Kidney capillary endothelial cell (primary cell): ENCODE measurements at places on chromosomes 13 and 19.

- DNase-seq: peak; percentile 73
Observed at GRCh38 chr19:12778017-12778904, 2.9 kb upstream of the HOOK2 start.

- no peak for DNase-seq
Observed at GRCh38 chr13:25080773-25081172, 15.2 kb upstream of the PABPC3 start.

DNA sequence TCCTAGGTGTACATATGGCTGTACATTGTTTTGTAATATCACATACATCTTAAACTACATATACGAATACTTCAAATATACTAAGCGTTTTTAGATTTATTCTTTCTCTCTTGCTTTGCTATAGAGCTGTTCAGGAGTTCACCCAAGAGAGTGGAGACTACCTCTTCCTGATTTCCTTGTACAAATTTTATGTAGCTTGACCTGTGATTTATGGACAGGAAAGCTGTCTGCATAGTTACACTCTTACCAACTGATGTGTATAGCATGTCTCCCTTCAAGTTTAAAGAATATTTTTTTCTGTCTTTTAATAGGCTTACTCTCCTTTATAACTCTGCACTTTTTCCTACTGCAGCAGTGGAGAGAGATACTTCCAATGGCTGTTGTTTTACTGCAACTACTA is 428.7 kb downstream of the NDFIP2 start:
- no peak for DNase-seq

GRCh38 chr13:68597641-68598040 is 1367.5 kb upstream of the PCDH9 start:
- no peak for DNase-seq

DNA sequence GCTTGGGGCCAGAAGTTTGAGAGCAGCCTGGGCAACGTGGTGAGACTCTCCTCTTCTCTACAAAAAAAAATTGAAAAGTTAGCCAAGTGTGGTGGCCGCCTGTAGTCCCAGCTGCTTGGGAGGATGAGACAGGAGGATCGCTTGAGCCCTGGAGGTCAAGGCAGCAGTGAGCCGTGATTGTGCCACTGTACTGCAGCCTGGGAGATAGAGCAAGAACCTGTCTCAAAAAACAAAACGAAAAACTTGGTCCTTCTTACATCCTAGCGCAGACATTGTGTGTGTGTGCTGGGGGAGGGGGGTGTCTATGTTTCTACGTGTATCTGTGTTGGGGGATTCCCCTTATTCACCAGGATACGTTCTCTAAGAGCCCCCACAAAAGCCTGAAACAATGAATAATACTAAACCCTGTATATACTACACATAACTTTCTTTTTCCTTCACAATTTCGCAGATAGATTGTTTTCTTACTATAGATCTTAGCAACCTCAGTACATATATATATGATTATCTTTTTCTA is 7.9 kb downstream of the AXL start:
- DNase-seq: no peak

DNA sequence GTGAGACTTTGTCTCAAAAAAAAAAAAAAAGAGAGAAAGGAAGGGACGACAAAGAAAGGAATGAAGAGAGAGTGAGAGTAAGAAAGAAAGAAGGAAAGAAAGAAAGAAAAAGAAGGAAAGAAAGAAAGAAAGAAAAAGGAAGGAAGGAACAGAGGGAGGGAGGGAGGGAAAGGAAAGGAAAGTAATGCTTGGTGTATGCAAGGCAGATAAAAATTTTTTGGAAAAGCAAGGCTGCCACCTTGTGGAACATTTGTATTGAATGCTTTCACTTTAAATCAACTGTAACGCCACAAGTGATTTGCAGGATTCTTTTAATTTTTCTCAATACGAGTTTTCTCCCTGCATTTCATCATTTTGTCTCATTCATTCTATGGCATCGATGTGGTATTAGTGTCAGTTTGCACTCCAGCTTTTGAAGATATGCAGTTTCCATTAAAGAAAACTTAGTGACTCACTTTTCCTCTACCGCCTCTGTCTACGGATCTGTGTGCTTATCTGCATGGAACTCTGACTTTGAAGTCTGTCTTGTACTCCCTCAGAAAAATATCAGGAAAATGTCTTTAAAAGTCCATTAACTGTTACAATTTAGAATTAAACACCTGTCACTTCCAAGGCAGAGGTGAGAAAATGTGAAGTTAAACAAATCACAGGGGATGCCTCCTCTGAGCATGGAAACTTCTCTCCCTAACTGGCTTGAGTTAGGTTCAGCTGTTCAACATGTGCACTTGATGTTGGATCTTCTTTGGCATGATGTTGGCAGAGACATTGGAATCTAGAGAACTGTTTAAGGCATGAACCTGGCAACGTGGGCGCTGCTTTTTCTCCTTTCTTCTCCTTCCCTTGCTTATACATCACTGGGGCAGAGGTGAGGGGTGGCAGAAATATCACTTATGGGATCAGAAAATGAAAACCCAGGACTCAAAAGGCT is 20.0 kb upstream of the ZDHHC20 start:
- DNase-seq: peak; percentile 71

GRCh38 chr19:709196-709964 is 645 bp downstream of the PALM start:
- DNase-seq: no peak

- no peak for DNase-seq
Observed at GRCh38 chr19:29320618-29321017, 107.7 kb upstream of the UQCRFS1 start.

GRCh38 chr13:20702915-20703779 is at the start of gene IL17D:
Gene IL17D, plus strand, starts transcription at chr13:20703699. Its CDS starts 303 bp downstream, at chr13:20704002.
- no peak for DNase-seq

DNA sequence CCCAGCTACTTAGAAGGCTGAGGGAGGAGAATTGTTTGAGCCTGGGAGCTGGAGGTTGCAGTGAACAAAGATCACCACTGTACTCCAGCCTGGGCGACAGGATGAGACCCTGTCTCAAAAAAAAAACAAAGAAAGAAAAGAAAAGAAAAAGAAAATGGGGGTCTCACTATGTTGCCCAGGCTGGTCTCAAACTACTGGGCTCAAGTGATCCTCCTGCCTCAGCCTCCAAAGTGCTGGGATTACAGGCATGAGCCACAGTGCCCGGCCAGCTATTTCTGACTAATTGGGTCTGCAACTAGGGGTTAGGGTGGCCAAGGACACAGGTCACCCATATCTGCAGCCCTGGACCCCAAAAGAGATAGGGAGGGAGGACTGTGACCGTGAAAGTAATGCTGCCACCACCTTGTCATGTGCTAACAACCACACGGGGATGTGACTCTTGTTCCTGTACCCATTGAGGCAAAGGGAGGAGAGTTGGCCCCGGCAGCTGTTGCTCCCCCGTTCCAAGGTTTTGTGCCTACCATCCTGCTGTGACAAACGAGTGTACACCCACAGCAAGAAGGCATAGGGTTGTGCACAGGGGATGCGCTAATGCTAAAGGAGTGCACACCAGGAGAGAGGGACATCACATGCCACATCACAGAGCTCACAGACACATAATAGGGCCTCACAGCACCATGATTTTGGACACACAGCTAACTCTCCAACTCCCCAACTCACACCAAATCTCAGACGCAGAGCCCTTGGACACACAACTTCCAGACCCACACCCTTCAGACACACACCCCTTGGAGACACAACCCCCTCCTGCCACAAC is 619 bp downstream of the MEF2B start:
- no peak for DNase-seq

DNA sequence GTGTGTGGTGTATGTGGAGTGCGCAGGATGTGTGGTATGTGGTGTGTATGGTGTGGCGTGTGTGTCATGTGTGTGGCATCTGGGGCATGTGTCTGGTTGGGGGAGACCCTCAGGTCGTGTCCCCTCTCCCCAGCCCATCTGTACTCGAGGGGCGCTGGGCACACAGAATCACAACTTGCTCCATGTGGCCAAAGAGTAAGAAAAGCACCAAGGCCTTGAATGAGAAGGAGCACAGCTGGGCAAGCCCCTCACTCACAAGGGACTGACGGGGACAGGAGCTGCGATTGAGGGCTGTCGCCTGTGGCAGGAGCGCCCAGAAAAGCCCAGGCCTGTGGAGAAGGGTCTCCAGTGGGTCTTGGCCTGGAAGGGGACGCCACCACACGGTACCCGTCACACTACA is 62.8 kb downstream of the PEPD start:
- DNase-seq: no peak

DNA sequence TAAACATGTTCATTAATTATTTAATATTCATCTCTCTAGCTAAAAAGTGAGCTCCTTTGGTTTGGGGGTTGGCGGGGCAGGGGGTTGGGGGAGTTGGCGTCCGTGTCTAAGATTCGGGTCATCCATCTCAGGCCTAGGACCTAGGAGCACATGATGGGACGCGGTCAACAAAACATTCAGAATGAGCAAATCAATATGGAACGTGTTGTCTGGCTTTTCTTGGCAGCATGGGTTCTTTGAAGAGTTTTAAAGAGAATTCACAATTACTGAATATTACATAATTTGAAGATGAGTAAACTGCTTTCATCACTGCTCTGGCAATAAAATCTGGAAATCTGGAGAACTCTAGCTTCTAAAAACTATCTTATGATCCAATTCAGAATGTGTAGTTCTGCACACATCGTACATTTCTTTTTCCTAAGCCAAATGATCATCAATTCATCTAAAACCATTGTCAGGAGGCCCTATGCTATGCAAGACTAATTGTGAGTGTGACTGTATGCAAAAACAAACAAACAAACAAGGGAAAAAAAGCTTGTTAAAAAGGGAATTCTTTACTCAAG is 5.4 kb upstream of the ARGLU1 start:
- no peak for DNase-seq

GRCh38 chr19:18597809-18598660 is 8.6 kb downstream of the CRLF1 start:
- no peak for DNase-seq

DNA sequence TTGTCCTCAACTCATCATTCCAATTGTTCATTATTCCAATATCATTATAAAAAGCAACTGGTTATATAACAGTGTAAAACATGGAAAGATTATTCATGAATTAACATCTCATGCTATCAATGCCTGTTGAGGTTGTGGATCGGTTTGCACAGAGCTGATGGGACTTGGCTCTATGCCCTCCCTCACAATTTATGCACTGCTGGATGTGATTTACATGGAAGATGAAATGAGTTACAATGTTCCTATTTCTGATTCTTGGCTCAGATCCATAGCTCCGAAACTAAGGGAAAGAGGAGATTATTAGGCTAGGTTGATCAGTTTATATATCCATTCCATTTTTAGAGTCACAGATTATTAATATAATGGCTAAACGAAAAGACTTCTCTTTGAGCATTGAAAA is 38.6 kb downstream of the SCEL start:
- DNase-seq: no peak

- no peak for DNase-seq
Observed at GRCh38 chr13:112776354-112776753, 86.5 kb downstream of the ATP11A start.

DNA sequence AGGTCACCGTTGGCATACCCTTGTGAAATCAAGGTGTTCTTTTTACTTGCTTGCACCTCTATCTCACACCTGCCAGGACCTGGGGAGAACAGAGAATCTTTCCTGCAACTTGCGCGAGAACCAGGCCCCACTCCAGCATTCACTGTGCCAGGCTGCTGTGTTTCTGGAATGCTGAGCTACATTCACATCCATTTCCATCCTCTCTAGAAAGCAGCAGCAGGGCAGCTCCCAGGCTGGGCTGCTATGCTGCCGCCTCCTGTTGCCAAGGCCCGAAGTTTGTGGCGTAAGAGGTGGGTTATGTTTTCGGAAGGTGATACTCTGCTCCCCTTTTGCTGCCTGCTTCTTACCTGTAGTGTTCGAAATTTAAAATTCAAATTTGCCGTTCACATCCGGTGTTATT is 464.1 kb downstream of the KLF5 start:
- no peak for DNase-seq

DNA sequence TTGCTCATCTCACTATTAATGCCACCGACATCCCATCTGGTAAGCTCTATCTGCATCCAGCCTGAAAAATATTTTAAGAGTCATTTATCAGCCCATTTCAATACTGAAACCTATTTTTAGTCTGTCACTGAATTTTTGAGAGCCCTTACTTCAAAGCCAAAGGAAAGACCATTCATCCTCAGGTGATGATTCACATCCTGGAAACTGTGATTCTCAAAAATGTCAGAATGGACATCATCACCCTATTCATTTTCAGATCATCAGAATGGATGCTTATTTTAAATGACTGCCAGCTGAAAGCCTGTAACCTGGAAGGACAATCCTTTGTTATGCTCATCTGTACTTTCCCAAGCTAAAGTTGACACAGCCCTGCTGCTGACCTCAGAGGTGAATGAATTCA is 27.0 kb downstream of the TNFSF11 start:
- DNase-seq: peak; percentile 63

DNA sequence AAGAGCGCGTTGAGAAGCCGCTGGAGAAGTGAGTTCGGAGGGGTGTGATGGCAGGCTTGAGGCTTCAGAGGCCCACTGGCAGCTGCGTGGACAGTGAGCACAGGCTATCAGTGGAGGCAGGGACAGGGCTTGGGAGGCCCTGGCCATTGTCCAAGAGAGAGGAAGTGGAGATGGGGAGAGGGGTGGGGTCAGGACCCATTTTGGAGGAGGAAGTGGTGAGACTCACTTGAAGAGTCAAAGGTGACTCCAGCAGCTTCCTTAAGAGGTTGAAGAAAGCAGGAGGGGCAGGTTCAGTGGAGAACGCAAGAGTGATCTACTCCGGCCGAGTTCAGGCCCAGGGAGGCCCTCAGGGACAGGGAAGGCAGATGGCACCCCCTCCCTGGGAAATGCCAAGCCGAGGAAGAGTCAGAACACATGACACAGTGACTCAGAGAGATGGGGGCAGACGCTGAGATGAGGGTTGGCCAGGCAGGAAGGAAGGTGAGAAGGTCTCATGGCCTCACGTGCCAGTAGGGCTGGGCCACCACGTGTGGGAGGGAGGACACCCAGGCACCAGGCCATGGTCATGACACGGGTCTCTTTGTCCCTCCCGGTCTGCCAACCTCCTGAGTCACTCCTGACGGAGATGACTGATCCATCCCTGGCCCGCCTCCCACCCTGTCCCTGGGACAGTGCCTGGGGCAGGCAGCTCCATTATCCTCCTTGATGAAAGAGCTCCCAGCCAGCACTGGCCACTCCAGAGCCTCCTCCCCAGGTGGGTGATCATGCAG is 10.1 kb upstream of the CD22 start:
- peak; percentile 99 for DNase-seq

- DNase-seq: no peak
Observed at GRCh38 chr13:111423168-111423785, 102.8 kb downstream of the TEX29 start.

DNA sequence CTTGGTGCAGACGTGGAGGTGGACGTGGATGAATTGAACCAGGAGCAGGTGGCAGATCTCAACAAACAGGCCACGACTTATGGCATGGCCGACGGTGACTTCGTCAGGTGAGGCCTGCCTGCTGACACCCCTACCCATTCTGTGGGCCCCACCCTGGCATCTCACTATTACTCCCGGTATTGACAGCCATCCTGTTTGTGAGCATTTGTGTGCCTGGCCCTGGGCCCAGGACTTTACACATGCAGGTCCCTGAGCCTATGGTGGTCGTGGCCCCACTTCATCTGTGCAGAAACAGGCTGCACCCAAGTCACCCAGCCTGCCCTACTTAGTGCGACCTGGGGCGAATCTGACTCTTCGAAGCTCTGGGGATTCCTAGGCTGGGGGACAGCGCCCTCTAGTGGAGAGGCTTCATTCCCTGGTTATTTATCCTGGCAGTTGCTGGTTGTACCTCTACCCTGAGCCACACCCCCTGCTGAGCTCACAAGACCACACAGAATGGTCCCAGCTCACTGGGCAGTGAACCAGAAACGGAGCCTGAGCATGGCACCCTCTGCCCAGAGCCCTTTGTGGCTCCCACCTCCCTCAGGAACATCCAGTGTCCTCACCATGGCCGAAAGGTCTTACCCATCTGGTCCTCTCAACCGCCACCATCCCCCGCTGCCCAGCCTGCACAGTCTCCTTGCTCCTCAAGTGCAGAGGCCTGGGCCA is 16.9 kb downstream of the ZNF296 start:
- peak; percentile 66 for DNase-seq
